Memory B cell (primary cell): ENCODE measurements at places on chromosomes 5 and 9.

- DNase-seq, result no peak
These were observed 4.9 kb upstream of the F2R start for GRCh38 chr5:76710991-76711390.

GRCh38 chr9:10443868-10444204 lies 169.0 kb downstream of the PTPRD start:
- no peak for DNase-seq

DNA sequence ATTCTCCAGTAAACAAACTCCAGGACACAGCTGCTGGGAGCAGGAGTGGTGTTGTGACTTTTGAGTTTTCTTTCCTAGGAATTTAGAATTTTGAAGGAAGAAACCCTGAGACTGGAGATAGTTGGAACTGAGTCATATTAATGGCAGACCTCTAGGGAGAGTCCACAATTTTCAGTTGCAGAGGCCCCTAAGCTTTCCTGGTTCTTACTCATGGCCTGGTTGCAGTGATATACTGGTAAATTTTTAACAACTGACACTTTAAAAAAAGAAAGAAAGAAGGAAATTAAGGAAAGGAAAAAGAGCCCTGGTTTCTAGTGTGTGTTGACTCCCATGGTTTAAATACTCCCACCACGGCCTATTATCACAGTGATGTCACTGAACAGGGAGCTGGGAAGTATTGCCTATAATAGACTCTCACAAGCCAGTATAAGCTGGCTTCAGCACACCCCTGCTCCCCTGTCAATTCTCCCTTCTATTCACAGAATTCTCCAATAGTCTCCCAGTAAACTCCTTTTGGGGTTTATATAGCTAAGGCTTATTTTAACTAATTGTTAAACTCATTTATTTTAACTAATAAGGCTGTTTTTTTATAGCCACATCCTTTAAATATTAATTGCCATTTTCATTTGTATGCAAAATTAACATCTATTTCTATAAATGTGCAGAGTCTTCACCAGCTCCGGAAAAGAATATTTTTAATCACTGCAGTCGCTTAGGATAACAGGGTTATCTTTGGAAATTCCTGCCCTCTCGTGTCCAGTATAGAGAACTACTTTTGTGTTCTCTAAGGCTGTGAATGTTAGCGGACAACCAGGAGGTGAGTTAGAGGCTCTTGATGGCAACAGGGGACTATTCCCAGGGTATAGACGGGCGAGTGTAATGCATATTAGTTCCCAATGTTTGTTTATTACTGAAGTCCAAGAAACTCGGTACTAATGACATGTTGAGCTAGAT lies 59.7 kb downstream of the GGTA1 start:
- no peak for DNase-seq

GRCh38 chr9:125513303-125513667 lies 193.7 kb downstream of the MAPKAP1 start:
- no peak for DNase-seq

DNA sequence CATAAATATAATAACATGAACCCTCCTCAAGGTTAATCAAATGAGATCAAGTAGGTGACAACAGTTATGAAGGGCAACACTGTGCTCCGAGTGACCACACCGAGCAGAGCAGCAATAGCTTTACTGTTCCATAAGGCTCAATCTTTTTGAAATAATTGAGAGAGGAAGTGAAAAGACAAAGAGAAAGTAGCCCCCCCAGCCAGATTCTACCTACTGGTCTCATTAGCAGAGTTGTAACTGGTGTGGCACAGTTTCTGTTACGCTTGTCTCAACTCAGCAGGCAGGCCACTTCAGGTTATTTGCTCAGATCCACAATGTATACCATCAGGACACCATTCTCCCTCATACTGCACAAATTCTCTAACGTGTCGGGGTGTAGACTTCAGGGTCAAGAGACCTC lies 14.0 kb downstream of the PRUNE2 start:
- no peak for DNase-seq

DNA sequence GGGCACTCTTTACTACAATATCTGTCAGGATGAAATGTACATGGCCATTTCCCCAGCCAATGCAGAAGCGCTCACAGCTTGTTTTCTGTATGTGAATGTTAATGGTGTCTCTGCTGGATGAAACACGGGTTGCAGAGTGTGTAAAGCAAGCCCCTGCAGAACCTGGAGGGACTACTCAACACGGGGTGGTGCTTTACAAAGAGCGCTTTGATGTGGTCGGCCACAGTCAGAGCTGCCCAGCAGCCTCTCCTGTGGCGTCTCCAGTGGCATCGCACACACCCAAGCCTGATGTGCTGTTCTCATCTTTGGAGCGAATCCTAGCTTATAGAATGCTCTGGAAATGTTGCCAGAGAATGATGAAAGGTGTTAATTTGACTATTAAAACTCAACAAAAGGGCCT lies 162.7 kb upstream of the NFIL3 start:
- DNase-seq, result no peak

DNA sequence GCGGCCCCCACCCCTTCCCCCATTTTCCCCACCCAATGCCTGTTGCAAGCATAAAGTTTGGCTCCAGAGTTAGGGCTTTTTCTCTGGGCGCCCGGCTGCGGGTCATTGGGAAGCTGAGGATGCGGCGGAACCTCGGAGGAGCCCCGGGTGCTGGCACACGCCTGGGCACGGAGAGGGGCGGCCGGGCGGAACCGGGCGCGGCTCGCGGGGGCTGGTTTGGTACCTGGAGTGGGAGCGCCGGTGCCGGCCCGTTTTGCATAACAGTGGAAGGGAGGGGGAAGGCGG lies 1.2 kb downstream of the PPARGC1B start:
- DNase-seq, result no peak
